ENCODE measurements at places on chromosomes 4 and X.

DNA sequence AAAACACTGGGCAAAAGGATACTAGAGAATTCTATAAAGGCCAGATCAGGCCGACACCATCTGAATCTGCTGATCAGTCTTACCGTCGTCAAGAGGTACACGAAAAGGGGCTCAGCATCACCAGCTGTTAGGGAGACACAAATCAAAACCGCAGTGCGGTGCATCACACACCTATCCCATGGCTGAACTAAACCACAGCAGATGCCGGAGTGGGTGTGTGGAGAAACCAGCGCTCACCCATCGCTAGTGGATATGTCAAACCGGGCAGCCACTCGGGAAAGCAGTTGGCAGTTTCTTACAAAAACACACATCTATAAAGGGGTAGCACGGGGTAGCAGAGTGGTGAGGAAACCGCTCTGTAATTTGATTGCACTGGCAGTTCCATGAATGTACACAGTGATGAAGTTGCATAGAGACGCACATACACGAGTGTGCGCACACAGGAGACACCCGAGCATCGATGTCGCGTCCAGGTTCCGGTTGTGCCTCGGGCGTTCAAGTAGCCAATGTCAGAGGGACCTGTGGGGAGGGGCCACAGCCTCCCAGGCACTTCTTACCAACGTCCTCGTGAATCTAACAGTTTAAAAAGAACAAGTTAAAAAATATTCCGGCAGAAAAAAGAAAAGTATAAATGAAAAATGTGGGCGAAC lies 23.1 kb upstream of the CCNQ start:
- DNase-seq: no peak

DNA sequence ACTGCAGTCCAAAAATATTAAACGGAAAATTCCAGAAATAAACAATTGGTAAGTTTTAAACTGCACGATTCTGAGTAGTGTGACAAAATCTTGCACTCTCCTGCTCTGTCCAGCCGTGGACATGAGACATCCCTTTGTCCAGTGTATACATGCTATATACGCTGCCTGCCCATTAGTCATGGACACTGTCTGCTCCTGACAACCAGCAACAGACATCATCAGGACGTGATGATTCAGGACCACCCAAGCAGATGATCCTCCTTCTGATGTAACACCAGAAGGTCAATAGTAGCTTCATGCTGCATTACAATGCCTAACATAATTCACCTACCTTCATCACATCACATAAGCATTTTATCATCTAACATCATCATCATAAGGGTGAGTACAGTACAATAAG lies 36.3 kb downstream of the ATRX start:
- no peak for DNase-seq

GRCh38 chrX:153771415-153772315 lies 7.6 kb downstream of the PLXNB3 start:
- no peak for DNase-seq

- no peak for DNase-seq
Observed at GRCh38 chr4:1234309-1234695, 14.6 kb downstream of the CTBP1 start.

DNA sequence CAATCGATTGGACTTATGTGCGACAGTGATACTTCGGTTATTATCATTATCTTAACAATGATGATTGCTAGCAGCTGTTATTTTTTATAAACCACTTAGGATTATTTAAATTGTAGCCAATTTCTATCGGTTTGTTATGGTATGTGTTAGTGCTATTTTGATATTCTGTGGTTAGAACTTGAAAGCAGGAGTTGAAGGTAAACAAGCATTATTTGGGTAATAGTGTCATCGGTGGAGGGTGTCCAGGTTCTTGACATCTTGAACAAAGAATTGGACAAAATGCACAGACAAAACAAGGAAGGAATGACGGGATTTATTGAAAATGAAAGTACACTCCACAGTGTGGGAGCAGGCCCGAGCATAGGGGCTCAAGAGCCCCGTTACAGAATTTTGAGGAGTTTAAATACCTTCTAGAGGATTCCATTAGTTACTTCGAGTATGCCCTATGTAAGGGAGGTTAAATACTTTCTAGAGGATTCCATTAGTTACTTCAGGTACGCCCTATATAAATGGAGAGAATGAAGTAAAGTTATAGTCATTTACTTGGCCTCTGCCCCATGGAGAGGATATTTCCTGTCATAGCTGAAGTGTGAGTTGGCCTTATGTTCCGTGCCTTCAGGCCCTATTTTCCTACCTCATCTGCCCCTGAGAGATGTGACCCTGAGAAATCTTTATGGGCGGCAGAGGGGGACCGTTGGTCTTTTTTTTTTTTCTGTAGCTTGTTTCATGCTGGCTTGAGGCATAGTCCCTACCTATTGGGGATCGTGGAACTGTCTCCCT lies 13.1 kb downstream of the MOB1B start:
- DNase-seq: no peak

DNA sequence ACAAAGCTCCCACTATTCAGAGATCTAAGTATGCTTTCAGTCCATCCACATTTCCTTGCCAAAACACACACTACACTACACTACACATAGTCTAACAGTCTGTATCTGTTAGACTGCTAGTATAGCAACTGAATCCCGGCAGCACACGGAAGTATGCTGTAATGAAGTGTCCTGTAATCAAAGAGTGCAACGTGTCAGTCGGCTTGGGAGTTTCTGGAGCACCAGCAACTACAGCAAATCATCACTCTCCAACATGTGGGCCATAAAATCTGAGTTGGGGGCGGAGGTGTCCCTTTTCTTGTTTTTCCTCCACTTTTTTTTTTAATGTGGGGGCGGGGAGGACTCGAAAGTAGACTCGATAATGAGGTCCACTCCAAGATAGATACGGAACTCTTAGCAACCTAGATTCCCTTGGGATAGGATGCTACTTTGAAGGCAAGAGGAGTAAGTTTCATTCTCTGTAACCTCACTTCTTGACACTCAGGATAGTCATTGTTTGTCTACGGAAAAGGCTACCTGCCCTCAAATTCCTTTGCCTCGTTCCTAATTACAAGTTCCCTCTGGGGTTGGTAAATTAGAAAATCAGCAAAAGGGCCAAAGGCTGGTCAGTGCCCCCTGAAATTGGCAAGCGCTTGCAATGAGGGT lies 722 bp downstream of the SLC10A7 start:
- DNase-seq: no peak

GRCh38 chr4:620851-621261 lies 4.5 kb upstream of the PDE6B start:
- DNase-seq: no peak

GRCh38 chr4:188722911-188723310 lies 583.7 kb downstream of the TRIML1 start:
- DNase-seq: no peak

- no peak for DNase-seq
Observed at GRCh38 chr4:79575709-79576428, 167.8 kb upstream of the GK2 start.

- no peak for DNase-seq
Observed at GRCh38 chr4:1168191-1169101, 3.9 kb downstream of the SPON2 start.

DNA sequence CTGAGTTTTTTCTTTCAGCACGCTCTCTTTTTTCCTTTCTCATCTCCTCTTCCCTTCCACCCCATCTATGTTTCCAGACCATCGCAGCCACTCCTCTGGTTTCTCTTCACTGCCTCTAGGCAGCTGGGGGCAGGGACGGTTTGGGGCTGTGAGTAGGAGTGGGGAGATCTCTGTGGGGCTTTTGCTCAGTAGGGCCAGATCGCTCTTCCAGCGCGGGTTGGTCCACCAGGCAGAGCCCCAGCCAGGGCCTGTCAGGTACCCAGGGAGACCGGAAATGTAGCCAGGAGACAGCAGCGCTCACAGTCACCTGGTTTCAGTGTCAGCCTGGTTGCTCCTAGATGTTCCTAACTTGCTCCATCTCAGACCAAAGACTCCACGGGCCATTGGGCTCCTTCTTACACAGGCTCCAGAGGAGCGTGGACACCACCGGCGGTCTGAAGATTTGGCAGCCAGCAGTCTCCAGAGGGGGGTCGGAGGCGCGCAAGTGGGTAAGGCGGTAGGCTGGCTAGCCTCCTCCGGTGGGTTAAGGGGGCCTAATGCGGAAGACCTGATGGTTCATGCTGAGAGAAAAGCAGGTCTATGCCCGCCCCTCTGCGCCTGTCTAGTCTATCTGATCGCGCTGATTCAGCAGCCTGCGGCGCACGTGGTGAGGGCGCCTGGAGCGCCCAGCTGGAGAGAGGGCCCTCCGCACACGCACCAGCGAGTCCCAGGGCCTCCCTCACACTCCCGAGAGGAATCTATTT lies 1.8 kb downstream of the FGF5 start:
- no peak for DNase-seq

GRCh38 chrX:71533516-71533850 lies 579 bp downstream of the OGT start:
- no peak for DNase-seq

DNA sequence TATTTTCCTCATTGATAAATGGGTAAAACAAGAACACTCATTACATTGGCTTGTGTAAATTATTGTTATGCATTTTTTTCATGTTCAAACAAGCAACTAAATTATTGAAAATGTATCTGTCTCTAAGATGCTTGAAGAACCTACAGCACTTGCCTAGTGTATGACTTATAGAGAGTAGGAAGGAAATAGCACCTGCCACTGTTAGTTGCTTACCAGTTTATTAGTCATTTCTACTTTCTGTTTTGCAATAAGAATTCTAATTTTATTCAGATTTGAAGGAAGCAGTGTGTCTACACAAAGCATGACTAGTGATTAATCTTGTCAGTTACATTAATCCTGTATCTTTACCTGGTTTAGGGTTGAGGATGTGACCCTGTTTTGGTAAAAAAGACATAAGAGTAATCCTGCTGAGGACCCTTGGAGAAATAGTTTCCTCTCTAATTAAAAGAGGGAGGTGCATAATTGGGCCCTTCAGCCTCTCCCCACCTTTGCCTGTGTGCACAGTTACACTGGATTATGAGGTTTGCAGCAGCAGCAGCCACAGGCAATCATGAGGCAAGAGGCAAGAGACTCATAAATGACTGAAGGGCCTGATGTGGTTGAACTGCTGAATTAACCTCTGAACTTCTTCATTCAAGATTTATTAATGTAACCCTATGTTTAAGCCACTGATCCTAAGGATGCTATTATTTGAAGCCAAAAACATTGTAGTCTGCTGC lies 1202.1 kb downstream of the ADGRL3 start:
- no peak for DNase-seq

GRCh38 chr4:52989865-52990264 lies 127.7 kb downstream of the RASL11B start:
- DNase-seq: no peak
